Stimulated activated CD8-positive, alpha-beta memory T cell treated with anti-CD3 and anti-CD28 coated beads, Interleukin-2, amount 100 ng/mL, for 1 hour (primary cell): ENCODE measurements at places on chromosomes 3 and 15.

DNA sequence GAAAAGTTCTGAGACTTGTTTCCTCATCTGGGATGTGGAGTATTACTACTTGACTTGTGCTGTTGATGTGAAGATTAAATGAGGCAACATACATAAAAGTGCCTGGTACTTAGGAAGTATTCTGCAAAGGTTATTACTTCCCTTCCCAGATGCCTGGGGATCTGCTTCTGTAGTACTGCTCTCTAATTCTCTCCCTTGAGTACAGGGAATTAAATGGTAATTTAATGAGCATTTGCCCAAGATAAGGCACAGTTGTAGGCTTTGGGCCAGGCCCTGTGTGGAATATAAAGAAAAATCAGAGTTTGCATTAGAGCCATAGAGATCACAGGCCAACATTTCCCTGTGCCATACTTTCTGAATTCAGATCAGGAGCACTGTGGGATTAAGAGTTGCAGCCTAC lies 84.4 kb downstream of the LARS2 start:
- no peak for DNase-seq

DNA sequence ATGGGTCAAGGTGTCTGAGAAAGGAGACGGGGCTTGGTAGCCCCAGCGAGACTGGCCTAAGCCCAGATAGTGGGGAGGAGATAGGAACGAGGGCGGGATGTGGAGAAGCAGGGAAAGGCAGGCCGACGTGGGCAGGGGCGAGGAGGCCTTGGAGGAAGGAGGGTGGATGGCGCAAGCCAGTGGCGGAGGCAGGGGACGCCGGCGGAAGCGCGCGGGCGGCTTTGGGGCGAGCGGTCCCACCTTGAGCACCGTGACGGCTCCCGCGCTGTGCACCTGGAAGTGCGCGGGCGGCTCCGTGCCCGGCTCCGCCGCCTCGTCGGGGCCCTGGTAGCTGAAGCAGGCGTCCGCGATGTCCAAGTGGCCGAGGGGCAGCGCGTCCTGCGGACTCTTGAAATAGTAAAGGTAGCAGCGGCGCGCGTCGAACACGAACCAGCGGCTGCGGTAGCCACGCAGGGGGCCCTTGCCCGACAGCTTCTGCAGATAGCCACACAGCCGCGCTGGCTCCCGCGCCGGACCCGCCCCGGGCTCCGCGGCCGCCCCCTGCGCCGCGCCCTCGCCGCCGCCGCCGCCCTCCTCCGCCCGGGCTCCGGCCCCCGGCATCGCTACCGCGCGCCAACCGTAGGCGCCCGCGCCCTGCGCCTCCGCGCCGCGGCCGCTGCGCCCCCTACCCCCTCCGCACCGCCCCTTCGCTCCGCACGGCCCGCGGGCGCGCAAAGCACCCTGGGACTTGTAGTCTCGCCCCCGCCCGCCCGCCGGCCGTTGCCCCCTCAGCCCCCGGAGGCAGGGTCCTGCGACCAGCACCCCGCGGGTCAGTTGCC lies at the start of gene TBC1D2B:
Gene TBC1D2B (minus strand): TSS at position 659 of the 818 bp plus-strand sequence. CDS start 59 bp downstream, at position 600.
- peak; percentile 36 for DNase-seq

DNA sequence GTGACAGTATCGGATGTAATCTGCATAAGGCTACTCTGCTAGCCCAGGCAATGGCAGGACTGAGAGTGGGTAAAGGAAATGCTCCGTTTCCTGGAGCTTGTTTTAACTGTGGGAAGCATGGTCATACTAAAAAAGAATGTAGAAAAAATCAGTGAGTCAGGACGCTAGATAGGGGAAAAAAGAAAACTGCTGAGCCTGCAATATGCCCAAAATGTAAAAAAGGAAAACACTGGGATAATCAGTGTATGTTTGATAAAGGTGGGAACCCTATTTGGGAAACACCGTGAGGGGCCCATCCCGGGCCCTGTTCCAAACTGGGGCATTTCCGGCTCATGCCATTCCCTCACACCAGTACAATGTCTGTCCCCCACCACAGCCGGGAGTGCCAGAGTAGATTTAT lies 775.8 kb downstream of the ZPLD1 start:
- DNase-seq: no peak

GRCh38 chr15:43799945-43800285 lies at the start of gene SERINC4:
Gene SERINC4, minus strand, starts transcription at chr15:43800220. Its CDS starts 234 bp downstream, at chr15:43799986.
- no peak for DNase-seq

DNA sequence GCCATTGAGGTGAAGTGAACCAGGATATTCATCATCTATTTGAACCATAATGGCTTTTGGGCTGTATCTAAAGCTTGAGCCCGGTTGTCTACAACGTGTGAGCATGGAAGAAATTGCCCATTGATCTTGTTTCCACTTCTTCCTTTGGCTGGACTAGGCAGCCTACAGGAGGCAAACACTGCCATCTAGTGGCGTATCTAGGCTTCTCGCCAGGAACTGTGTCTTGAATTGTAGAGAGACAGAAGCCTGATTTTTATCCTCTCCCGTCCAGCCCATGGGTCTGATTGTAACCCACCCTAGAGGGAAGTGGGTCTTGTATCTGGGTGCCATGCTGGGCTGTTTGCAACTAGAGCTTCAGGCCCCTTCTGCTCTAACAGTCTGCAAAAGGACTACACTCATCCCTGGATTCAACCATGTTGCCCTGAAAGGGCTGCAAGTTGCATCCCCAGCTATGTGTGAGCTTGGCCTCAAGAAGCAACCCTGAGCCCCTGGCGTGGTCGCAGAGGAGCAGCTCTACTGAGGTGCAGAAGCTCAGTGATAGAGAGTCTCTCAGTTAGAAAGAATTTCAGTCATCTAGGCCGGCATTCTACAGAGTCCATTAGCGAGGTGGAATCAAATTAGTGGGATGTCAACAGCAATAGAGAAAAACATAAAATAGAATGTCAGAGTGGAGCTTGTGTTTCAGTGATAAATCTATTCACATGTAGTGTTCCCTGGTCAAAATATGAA lies 170.2 kb upstream of the UMPS start:
- DNase-seq: no peak

DNA sequence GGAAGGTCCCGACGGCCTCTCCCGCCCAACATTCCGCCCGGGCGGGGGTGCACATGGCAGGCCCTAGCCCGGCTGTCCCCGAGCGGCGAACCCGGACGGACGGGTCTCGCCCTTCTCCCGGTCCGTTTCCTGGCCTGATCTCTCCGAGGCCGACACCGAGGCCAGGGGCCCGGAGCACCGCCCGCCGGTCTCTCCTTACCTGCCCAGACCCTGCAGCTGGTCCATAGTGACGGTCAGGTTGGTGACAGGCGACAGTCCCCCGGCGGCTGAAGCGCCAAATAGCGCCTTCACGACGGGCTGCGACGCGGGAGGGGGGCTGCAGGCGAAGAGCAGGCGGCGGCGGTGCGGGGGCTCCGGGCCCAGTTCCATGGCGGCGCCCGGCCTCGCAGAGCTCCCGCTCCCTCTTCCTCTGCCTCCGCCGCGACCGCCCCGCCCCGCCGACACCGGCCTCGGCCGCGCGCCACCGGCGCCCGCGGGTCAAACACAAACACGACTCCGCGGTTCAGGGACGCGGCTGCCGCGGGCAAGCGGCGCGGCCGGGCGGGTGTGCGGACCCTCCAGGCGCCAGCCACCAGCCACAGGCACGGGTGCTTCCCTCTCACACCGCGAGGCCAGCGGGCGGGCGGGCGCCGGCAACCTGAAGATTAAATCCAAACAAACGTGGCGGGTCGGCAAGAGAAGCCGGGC lies 495 bp downstream of the CDC25A start:
- no peak for DNase-seq

- no peak for DNase-seq
These were observed 162.4 kb upstream of the CGNL1 start for GRCh38 chr15:57213862-57214261.

DNA sequence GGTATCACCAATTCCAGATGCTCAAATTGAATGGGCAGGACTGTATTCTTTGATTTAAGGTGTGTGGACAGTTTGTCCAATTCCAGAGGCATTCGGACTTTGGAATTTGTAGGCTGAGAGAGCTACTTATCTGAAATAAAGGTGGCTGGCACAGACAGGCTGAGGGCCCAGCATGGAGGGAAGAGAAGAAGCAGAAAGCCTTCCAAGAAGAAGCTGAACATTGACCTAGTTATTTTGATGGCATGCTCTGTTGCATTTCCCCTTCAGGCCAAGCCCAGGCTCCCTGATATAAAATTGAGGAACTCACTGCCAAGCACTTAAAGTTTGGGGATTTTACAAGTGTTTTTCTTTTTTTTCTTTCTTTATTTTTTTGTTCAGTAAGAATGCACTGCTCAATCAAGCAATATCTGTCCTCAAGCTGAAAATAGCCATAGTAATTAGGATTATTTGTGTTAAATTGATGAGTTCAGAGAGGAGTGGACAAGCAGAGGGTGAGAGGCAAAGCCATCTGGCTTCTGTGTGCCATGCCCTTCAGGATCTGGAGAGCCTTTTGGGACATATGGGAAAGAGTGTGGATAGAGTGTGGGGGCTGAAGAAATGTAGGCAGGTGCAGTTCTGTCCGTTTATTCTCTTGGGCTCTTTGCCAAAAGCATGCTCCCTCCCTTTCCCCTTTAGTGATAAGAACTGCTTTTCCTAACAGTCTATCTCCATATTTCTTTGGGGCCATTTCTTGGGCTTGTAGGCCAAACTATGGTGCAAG lies 148.9 kb downstream of the OXSM start:
- DNase-seq: no peak

- DNase-seq: no peak
These were observed 58.3 kb upstream of the CFAP20DC start for GRCh38 chr3:59107856-59108815.

DNA sequence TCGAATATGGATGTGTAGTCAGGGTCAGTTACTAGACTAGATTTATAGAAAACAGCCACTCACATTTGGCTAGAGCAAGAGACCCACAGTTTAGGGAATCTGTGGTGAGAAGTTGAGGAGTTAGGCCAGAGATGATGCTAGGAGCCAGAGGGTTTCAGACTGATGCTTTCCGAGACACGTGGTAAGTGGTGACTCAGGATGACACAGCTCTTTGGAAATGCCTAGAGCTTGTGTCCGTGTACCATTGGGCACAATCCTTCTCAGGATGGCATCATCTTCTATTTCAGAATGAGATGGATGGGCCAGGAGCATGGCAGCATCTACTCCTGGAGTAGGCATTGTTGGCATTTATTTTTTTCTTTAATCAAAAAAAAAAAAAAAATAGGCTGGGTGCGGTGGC lies 28.5 kb downstream of the PTPRG start:
- DNase-seq: no peak

DNA sequence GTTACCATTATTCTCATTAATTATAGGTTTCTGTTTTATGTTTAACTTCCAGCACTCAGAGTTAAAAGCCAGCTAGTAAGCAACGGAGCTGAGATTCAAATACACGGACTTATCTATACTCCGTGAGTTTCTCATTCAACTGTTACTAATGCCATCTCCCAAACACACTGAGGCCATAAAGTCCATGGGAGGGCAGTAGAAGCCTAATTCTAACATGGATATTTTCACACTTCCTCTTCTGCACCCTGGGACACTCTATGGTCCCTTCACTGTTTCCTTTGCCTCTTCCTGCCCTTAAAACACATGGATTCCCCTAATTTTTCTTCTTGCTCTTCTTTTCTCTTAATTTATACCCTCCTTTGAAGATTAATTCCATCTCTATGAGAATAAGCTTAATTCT lies 245.0 kb downstream of the KLF13 start:
- no peak for DNase-seq

DNA sequence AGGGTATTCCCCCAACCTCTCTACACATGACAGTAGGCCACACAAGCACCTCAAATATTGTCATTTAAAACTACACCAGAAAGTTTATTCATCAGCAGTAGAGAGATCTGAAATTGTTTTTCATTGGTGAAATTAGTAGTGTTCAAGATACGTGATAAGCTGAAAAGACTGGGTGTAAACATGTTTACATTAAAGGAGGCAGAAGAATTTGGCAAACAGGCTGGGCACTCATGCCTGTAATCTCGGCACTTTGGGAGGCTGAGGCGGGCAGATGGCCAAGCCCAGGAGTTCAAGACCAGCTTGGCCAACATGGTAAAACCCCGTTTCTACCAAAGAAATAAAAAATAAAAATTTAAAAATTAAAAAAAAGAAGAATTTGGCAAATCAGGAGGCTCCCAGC lies 255.6 kb downstream of the FOXP1 start:
- no peak for DNase-seq

DNA sequence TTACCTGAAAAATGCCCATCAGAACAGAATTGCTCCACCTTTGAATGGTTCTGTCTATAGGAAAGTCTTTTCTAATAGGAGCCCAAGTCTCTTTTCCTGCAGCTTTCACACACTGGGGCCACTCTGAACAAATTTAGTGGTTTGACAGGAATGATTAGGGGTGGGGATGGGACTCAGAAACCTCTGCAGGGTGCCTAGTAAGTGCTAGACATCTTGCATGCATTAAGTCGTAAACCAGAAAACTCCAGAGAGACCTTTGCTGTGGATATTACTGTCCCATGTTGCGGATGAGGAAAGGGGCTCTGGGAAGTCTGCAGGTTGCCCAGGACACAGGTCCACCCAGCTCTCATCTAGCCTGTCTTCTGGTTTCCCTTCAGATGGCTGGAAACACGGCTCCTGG lies 189.7 kb downstream of the OPA1 start:
- no peak for DNase-seq

DNA sequence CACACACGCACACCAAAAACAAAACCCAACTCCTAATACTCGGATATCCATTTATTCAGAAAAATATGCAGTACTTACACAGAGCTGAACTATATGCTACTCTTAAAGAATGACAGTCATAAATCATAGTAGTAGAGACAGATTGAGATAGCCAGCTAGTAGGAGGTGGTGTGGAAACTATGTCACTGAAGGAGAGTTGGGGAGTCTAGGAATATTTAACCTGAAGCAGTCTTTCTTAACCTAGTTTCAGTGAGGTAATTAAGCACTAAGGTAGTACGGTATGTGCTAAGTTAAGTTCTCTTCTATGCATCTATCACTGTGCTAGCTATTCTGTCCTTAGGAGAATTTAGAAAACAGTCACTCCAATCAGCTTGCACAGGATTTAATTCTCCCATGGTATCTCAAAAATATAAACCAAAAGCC lies 54.2 kb downstream of the ANKRD28 start:
- DNase-seq: no peak

GRCh38 chr3:45321607-45322391 lies 66.6 kb upstream of the LARS2 start:
- DNase-seq: no peak

GRCh38 chr15:74906067-74906449 lies 593 bp downstream of the FAM219B start:
- DNase-seq: no peak

DNA sequence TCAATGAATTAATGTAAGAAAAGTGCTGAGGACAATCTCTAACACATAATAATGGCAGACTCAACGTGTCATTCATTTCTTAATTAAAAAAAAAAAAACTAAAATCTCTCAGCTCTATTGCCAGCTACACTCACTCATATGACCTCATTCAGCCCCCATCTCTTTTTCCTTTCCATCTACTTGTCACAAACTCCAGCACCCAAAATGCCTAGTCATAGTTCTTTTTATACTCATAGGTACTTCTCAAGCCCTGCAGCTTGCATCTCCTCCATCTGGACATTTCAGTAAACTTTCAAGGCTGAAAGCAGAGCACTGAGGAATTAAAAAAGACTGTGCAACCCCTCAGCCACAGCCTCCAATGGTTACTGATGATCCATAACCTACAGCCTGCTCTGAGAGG lies 109.8 kb downstream of the PLCH1 start:
- no peak for DNase-seq

GRCh38 chr3:30693470-30694120 lies 87.2 kb downstream of the TGFBR2 start:
- DNase-seq: peak; percentile 15
